Fibroblast of mammary gland (primary cell): ENCODE measurements at places on chromosomes 5 and 9.

- no peak for DNase-seq
These were observed 19.0 kb downstream of the PHAX start for GRCh38 chr5:126619781-126620180.

DNA sequence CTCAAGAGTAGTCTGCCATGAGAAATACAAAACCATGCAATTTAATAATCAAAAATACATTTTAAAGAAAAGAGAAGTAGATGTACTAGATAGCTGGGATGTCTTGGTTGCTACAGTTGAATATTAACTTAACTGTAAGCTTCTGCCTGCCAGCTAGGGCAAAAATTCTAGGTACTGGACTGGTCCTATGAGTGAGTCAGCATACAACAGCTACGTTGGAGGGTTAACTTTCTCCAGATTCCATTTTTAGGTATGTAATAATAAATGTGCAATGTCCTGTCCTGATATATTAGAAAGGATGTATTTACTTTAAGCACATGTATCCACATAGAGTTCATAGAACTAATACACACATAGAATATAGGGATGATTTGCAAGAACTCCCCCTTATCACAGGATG is 230.1 kb downstream of the CAAP1 start:
- DNase-seq = no peak

DNA sequence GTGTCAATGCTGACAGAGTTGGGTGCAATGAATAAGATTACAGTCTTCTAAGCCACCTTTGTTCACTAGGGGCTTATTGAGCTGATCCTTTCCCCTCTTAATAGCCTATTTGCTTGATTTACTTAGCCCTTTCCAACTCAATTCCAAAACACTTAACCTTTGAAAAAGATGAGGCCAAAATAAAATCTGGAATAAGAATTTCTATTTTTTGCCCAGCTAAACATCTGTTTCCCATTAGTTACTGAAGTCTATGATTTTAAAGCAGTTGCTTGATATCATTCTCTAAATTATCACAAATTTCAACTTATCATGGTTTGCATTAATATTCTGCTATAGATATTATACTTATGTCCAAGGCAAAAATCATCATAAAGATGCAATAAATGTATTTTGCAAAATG is 1272.0 kb upstream of the ACO1 start:
- DNase-seq = no peak

- peak; percentile 76 for DNase-seq
These were observed 66.6 kb downstream of the NPR3 start for GRCh38 chr5:32777733-32778132.

GRCh38 chr9:37408933-37409710 is 13.4 kb upstream of the GRHPR start:
- DNase-seq = no peak

DNA sequence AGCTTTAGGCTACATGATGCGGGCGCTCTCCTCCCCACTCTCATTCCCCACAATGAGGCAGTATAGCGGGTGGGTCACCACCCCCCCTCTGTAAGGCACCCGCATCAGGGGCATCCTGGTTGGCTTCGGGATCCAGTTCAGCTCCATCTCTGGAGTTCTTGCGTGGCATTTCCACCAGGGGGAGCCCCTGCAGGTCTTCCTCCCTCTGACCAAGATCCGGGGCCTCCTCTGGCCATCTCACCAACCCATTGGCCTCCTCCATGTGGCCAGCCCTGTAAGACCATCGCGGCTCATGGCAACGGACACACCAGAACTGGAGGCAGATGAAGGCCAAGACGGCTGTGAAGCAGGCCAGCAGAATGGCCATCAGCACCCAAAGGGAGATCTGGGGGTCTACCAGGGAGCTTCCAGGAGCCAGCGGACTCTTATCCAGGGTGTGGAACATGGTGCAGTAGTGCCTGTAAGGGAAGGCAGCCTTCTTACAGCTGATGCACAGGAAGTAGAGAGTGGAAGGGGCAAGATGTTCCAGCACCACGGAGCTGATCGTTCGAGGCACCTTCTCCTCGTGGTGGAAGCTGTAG is 77.0 kb downstream of the CYFIP2 start:
- DNase-seq = peak; percentile 44
